ENCODE measurements at places on chromosomes 7 and 10. TPM values are rescaled to one million over a fixed set of nuclear protein-coding genes. Genes with fewer than 3 reads are reported as not detected.
A peak's percentile ranks its signal among the peaks of the same experiment; 100 is the strongest.

- DNase-seq, result no peak
Measured at GRCh38 chr7:135001390-135002165, 15.3 kb downstream of the AGBL3 start.

GRCh38 chr7:45176091-45176490 lies 18.5 kb downstream of the RAMP3 start:
- DNase-seq, result peak; percentile 2

- DNase-seq, result no peak
Measured at GRCh38 chr10:4035599-4035945, 250.6 kb upstream of the KLF6 start.

- DNase-seq, result peak; percentile 18
Measured at GRCh38 chr10:119834188-119834587, 38.5 kb downstream of the MCMBP start.

- no peak for DNase-seq
Measured at GRCh38 chr10:74957285-74957961, 131.0 kb downstream of the KAT6B start.

- no peak for DNase-seq
Measured at GRCh38 chr10:128543151-128543550, 416.9 kb upstream of the MKI67 start.

GRCh38 chr10:28130267-28130666 lies 131.4 kb upstream of the ODAD2 start:
- no peak for DNase-seq

DNA sequence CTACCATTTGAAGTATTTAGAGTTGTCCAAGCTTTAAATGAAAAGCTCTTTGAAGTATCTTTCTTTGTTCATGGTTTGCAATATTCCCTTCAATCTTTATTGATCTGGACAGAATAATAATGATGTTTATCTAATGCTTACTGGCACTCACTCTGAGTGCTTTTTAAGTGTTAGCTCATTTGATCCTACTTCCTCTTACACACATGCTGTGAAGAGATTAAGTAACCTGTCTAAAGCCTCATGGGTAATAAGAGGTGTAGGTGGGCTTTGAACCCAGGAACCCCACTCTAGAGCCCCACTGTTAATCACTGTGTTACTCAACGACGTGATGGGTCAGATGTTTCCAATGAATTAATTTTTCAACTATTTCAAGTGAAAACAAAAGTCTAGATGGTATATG lies 31.1 kb upstream of the ADD3 start:
- no peak for DNase-seq

DNA sequence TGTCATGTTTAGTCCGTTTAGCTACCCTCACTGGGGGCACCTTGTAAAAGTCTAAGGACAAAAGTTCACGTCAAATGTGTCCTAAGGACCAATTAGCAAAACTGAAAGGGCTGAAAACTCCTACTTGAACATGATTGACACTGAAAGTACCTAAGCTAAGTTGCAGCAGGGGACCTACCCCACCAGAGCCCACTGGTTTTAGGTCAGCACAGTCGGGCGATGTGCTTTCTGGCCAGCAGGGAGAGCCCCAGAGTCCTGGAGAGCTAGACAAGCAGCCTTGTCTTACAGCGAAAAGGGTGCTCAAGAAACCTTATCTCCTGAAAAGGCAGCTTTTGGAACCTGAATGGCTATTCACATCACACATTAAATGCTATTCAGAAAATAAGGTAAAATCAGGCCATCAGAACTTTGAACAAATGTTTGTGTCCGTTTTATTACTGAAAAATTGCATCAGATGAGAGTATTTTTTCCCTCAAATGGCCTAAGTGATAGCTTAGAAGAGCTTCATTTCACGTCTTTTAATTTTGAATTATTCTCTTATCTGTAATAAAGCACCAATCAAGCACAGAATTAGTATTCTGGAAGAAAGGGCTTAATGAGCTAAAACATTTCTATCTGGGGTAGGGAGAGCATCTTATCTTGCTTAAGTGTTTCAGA lies 52.2 kb upstream of the MKI67 start:
- DNase-seq, result peak; percentile 64

GRCh38 chr10:43282881-43283280 lies 16.0 kb upstream of the RASGEF1A start:
- DNase-seq, result no peak

GRCh38 chr7:94294471-94295131 lies 100.1 kb upstream of the COL1A2 start:
- DNase-seq, result no peak

GRCh38 chr10:15242261-15242840 lies 73.9 kb upstream of the NMT2 start:
- DNase-seq, result no peak

DNA sequence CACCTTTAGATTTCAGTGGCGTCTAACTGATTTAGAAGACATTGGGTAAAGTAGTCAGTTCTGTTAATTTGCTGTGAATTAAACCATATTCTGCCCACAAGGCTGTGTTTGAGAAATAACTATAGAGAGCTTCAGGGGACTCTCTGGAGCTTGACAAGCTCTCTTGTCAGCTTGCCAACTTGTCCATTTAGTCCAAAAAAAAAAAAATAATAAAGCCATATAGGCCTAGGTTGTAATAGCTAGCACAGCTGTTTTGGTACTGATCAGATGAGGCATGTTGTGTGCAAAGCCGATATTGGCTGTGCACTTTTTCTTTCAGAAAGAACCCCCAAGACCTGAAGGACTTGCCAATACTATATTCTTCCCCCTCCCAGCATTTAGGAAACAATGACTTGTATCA lies 20.2 kb upstream of the ZNF282 start:
- DNase-seq, result no peak

GRCh38 chr7:69832356-69832755 lies 234.1 kb downstream of the AUTS2 start:
- DNase-seq, result no peak

- DNase-seq, result no peak
Measured at GRCh38 chr7:149317986-149318672, 56.1 kb downstream of the ZNF783 start.

GRCh38 chr7:110531186-110531585 lies 559.7 kb upstream of the LRRN3 start:
- DNase-seq, result no peak

DNA sequence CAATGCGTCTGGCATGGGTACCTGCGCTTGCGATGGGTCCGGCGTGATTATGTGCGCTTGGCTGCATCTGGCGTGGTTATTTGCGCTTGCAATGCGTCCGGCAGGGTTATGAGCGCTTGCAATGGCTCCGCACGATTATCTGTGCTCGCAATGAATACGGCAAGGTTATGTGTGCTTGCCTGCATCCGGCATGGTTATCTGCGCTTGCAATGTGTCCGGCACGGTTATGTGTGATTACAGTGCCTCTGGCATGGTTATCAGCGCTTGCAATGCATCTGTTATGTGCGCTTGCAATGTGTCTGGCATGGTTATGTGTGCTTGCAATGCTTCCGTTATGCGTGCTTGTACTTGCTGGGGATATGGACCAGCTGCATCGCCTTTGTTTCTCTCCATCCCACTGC lies 37.7 kb downstream of the RBAK start:
- DNase-seq, result no peak

GRCh38 chr7:100604028-100604975 lies 2.1 kb downstream of the PCOLCE start:
- DNase-seq, result peak; percentile 77

GRCh38 chr10:102835007-102835482 lies 2.2 kb downstream of the CYP17A1 start:
- DNase-seq, result peak; percentile 85

DNA sequence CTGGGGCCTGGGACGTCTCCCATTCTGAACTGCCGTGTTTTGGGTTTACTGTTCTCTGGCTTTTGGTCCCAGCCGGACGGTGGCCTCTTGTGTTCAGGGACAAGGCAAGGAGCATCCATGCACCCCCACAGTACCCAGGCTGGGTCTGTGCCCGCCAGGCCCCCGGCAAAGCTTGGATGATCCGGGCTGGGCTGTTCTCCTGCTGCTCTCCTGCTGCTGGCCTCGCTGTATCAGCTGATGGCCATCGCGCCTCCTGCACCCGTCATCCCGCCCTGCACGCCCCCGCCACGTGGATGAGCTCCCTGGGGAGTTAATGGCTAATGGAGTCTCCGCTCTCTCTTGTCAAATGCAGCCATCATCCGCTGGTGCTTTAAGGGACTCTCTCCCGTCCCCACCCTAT lies 14.9 kb upstream of the PSMG3 start:
- DNase-seq, result no peak

GRCh38 chr7:16528520-16528919 lies 1.9 kb downstream of the LRRC72 start:
- peak; percentile 16 for DNase-seq

- no peak for DNase-seq
Measured at GRCh38 chr7:84022684-84023308, 171.8 kb downstream of the SEMA3A start.

DNA sequence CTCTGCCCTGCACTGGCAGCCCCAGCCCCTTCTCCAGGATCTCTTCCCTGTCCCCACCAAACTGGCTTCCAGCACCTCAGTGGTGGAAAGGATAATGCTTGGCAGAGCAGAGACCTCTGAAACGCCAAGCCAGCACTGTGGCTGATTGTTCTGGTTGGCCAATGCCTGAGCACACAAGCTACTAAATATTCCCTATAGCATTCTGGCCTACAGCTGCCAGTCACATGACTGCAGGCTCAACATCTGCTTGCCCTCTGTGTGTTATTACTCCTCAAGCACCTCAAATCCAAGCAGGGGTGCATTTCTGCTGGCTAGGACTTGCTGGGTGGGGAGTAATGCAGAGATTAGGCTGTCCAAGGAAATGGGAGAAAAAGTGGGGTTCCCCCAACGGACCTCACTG lies 6.1 kb downstream of the TBATA start:
- no peak for DNase-seq

DNA sequence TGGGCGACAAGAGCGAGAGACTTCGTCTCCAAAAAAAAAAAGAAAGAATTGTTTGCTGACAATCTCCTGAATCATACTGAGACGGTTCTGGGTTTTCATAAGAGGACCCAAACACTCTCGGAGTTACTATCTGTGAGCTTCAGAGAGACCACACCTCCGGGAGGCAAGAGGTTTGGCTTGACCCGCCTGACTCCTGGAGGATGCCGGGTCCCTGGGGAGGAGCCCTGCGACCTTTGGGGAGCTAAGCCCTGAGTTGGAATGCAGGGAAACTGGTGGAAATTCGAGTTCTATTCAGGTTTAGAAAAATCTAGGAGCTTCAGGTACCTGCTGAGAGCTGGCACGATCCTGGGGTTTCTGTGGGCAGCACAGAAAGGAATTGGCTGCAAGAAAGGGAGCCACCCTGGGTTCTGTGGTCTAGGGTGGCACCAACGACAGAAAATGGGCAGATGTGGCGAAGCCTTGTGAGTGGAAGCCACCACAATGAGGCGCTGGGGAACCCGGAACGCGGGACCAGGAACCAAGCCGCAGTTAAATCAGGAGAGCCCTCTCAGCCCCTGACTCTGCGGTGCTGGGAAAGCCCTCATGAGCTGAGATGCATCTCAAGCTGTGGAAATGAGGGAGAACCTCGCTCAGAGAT lies 21.9 kb upstream of the GATAD1 start:
- peak; percentile 20 for DNase-seq

DNA sequence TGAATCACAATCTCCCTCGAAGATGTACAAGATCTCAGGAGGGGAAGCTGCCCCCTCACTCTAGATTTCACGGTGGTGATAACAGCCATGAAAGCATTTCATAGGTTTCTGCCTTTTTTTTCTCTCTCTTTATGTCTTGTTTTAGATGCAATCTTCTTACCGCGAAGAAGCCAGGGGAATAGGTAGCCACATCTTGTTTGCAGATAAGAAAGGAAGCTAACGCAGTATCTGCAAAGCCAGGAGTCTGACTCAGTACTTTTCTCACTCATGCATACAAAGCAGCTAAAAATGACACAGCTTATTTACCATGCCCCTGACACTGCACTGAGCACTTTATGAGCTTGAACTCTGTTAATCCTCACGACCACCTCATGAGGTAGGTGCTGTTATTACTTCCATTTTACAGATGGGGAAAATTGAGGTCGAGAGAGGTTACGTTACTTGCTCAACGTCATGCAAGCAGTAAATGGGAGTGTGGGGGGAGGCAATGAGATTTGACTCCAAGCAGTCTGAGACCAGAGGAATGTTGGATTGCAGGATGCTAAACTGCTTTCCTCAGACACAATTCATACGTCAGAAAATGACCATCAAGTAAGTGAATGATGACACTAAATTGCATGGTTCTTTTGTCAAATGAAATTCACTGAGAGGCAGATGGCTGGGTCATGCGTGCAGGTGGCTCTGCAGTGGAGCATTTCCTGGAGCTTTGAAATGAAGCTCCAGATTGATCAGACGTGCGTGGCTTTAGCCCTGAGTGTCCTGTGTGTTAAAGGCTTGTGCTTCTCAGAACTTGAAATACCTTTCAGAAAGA lies 3.3 kb downstream of the MAP3K8 start:
- peak; percentile 39 for DNase-seq

- DNase-seq, result no peak
Measured at GRCh38 chr7:119096683-119097082, 872.2 kb downstream of the ANKRD7 start.

DNA sequence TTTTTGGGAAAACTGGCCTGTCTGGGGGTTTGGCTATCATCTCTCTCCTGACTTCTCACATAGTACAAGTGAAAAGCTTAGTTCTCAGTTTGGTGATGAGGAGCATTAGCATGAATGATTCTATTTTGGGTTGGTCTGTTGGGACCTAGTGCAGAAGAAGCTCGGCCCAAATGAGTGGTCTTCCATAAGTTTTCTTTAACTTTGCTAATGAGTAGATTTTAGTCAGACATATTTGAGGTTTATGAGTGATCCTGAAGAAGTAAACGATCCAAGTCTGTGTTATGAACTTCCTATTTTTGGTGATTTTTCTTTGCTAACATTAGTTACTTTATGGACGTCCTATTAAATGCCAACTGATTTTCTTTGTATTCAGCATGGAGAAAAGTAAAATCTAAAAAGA lies 51.7 kb upstream of the CALD1 start:
- no peak for DNase-seq

DNA sequence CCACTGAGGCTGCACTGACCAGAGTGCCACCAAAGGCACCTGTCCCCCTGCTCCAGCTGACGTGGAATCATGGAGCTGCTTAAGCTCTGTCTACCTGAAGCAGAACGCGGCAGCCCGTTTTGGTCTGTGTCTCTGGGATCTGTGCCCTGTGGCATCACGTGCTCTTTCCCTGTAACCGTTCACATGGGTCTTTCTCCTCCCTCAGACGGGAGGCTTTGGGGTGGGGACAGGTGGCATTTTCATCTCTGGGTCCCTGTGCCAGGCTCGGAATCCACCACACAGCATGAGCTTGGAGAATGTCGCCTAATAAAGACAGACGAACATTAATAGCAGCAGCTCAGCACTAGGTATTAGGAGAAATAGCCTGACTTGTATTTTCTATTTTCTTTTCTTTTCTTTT lies 1.6 kb upstream of the ADAP1 start:
- DNase-seq, result no peak

Gene VPS37D
- not detected for total RNA-seq

Gene AGBL3
- total RNA-seq, result 3.6 TPM

Gene AKR1B1
- 103 TPM for total RNA-seq

Gene CC2D2B
- not detected for total RNA-seq

Gene KLF14
- not detected for total RNA-seq

Gene ITPRID1
- total RNA-seq, result not detected

Gene OR2A5
- total RNA-seq, result not detected

Gene ASZ1
- total RNA-seq, result not detected

Gene VWDE
- total RNA-seq, result 1.5 TPM

Gene SLIT1
- 0.60 TPM for total RNA-seq

Gene WIPF3
- not detected for total RNA-seq

Gene ZNF518A
- total RNA-seq, result 10.7 TPM

Gene DEPP1
- 3.2 TPM for total RNA-seq

Gene BAG3
- total RNA-seq, result 24.3 TPM

Gene CARD11
- total RNA-seq, result 105 TPM

Gene LIMK1
- 7.9 TPM for total RNA-seq

Gene NEUROG3
- total RNA-seq, result not detected
